ENCODE measurements at places on chromosomes 16 and 17.
A peak's percentile ranks its signal among the peaks of the same experiment; 100 is the strongest.

DNA sequence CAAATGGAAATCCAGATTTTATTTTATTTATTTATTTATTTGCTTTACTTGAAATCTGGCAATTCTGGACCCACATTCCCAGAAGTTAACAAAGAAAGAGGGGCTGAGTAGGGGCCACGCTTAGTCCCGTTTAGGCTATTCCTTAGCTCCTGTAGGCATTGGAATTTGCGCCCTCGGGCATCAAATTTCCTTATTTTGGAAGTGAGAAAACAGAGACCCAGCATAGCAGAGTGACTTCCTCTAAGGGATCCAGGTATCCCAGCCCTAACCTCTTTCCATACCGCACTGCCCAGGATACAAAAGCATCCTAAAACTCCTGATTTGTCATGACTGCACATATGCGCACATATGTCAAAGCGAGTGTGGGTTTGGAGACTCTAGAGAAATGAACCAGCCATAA lies 19.0 kb upstream of the SMG1 start:
- no peak for DNase-seq

GRCh38 chr16:13795131-13795530 lies 124.8 kb upstream of the ERCC4 start:
- DNase-seq, result no peak

DNA sequence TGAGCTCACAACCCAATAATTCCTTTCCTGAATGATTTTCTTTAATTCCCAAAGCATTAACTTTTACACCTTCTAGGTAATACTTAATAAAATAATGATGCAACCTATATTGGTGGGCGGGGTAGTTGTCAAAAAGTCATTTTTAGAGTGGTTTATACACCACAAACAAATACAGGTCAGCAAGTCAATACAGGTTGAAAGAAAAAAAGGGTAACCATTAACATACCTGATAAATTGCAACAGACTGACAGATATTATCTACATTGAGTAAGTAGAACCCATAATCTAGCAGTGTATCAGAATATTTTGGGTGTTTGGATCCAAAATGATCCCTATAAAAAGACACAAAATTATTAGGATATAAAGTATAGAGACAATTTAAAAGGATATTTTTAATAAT lies 39.3 kb downstream of the CHCT1 start:
- no peak for DNase-seq

DNA sequence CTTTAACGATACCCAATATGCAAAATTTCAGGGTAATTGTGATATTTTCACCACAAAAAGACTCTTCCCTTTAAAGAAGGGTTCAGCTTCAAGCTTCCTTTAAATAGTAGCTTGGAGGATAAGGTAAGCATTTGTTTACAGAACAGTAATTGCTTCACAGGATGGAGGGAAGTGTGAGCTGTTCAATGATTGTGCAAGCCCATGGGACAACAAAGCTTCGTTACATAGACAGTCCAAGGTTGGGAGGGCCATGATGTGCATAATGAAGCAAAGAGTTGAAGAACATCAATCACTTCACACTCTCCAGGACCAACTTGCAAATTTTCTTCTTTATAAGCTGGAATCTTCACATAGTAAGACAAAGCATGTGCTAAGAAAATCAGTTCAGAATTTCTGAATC lies 145.0 kb upstream of the ASIC2 start:
- DNase-seq, result no peak

GRCh38 chr16:4409081-4409932 lies 7.1 kb downstream of the CORO7 start:
- DNase-seq, result no peak

DNA sequence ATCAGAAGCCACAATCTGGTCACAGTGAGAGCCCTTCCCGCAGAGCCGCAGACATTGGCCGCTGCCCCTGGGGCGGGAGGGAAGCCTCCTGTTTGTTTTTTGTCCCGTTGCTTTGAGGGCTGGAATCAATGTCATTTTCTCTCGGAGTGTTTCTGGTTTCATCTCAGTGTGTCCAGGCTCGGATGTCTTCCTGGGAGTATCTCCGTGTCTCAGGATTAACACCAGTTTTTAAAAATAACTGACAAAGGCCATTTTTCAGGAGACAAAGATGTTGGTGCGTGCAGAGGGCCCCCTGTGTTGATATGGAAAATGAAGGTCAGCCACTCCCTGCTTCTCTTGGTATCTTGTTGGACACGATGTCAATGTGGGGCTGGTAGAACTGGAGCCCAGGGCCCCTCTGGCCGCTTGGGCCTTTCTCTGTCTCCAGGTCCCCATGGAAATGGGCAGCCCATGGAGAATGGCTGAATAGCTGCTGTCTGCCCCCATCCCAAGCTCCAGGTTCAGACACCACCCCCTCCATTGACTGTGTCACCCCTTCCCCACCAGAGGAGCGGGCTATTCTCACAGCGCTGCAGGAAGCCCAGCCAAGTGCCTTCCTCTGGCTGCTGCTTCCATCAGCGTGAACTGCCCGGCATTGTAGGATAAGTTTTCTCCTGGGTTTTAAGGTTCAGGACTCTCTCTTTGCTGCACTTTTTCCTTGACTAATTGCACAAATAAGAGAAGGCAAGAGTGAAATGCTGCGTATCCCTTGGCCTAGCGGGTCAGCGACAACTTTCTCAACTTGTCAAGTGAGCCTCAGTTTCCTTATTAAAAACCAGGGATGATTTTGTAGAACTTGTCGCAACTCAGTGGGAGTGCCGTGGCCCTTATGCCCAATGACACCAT lies 72.2 kb upstream of the METTL9 start:
- no peak for DNase-seq

DNA sequence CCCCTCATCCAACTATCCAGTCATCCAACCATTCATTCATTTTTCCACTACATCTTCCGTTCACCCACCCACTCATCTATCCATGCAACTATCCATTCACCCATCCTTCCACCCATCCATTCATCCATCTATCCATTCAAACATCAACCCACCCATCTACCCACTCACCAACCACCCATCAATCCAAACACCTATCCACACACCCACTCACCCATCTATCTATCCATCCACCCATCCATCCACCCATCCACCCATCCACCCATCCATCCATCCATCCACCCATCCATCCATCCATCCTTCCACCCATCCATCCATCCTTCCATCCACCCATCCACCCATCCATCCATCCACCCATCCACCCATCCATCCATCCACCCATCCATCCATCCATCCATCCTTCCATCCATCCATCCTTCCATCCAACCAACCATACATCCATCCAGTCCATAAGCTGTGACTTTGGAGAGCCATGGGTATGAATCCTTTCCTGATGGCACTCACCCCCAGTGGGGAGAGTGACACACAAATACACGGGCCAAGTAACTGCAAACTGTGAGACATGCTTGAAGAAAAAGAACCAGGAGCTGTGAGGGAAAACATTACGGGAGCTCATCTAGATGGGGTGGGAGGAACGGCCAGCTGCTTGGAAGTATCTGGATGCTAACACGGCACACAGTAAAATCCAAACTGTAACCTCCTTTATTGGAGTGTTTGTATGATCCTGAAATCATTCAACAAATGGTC lies 100.0 kb upstream of the TNRC6C start:
- DNase-seq, result no peak

DNA sequence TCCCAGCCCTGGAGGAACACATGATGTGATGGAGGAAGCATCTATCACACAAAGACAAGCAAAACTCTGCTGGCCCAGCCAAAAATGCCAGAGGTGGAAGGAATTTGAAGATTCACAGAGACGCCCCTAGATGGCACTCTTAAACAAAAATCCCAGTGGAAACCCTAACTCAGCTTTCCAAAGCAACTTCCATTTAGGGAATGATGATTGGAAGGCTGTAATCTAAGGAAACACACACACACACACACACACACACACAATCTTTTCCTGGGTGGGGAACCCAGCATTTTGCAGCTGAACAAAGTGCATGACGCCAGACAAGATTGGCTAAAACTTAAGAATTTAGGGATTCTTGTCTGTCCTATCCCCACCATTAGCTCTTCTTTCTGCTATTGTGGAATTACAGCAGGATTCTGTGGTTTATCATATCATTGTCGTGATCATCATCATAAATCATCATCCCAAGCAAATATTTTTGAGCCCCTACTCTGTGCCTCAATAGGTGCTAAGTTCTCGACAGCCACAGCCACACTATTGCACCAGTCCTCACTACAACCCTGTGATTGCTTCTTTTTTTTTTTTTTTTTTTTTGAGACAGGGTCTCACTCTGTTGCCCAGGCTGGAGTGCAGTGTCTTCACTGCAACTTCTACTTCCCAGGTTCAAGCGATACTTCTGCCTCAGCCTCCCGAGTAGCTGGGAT lies 1.6 kb upstream of the LDAF1 start:
- DNase-seq, result no peak

- DNase-seq, result no peak
Observed at GRCh38 chr17:77424585-77425344, 284.0 kb downstream of the SEC14L1 start.

- DNase-seq, result peak; percentile 83
Observed at GRCh38 chr17:8954339-8954738, 11.2 kb downstream of the PIK3R5 start.

GRCh38 chr16:57753448-57754353 lies 18.1 kb downstream of the KATNB1 start:
- no peak for DNase-seq

- no peak for DNase-seq
Observed at GRCh38 chr17:35734396-35734795, 3.0 kb downstream of the RASL10B start.

DNA sequence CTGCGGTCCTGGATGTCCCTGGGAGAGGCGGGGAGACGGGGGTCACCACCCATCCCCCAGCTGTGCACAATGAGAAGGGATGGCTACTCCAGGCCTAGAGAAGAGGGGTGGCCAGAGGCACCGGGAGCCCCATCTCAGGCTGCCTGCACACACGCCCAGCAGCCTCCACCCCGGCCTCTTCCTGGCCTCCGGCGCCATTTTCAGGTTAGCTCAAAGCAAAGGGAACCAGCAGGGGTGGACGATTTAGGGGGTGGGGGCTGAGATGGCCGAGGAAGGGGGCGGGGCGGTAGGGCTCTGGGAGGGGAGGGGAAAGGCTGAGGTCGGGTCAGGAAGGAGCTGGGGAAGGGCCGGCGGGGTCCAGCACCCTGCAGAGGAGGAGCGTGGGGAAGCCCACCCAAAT lies 42.8 kb downstream of the SRCIN1 start:
- no peak for DNase-seq

- no peak for DNase-seq
Observed at GRCh38 chr16:12900599-12901203, 697 bp upstream of the SHISA9 start.

DNA sequence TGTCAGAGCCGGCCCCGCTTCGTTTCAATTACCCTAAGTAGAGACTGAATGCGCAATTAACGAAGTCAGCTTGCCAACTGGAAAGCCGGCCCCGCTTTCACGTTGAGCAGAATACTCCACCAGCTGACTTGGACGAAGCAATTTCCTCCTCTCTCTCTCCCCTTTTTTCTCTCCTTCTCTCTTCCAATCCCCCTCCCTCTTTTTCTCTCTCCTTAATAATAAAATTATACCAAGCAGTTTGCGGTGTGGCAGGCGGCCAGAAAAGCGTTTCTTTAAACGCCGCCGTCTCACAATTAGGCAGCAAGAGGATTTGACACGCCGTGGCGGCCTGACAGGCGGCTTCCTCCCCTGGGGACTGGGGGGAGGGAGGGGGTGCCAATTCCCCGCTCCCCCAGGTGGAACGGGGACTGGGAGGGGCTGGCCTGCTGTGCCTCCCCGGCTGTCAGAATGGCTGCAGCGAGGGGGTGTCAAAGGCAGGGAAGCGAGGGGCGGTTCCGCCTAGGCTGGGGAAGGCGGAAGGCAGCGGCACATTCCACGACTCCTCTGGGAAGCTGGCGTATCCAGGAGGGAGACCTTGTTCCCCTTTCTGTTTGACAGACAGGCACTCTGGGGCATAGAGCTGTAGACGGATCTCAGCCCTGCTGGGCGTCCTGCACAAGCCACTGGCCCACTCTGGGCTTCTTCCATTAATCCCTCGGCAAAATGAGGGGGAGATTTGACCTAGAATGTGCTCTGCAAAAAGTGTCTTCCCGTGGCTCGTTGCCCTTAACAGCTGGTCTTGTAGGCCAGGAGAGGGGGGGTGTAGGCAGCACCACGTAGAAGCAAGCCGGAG lies 52.7 kb downstream of the SREBF1 start:
- DNase-seq, result no peak

DNA sequence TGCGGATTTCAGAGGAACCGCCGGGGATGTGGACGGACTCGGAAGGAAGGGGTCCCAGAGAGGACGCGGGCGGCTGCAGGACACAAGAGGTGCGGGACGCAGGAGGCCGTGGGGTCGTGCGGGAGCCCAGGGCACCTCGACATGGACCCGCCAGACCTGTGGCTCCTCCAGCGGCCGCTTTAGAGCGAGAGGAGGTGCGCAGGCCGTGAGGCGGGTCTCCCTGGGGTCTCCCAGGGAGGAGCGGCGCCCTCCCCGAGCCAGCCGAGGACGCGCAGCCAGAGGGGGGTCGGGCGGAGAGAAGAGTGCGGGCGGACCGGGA lies 6.8 kb upstream of the FLYWCH1 start:
- DNase-seq, result no peak

DNA sequence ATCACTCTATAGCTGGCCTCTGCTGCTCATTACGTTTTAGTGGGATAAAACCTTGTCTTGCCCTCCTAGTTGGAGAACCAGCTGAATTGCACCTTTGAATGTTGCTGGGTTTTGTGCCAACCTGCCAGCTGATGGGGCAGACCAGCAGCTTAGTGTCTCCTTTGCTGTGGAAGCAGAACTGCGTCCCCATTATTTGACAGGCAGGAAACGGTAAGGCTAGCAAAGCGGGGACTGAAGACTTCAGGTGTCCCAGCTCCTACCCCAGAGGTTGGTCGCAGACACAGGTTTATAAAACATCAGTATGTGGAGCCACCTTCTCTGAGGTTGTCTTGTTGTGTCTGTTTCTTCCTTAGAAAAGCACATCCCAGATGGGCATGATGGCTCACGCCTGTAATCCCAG lies 158.1 kb downstream of the PRKCA start:
- DNase-seq, result no peak

- no peak for DNase-seq
Observed at GRCh38 chr17:32824334-32824733, 52.6 kb downstream of the MYO1D start.

DNA sequence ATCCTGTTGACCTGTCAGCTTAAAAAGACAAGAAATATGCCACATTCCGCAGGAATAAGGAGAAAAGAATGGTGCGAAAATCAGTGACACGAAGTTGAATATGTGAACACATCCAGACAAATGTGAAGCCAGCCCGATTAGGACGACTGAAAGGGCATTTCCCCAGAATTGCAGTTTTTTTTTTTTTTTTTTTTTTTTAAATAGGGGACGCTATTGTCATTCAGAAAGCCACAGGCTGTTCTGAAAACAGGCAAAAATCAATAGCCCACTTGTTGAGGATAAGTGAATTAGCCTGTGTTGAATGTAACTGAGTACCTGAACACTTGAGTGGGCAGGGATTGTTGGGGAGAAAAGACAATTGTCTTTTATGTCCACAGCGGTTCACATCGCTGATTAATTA lies 507.1 kb downstream of the WWOX start:
- DNase-seq, result no peak

All from activated CD8-positive, alpha-beta memory T cell treated with anti-CD3 and anti-CD28 coated beads for 24 hours (primary cell).